ENCODE measurements at places on chromosomes 4 and X.

DNA sequence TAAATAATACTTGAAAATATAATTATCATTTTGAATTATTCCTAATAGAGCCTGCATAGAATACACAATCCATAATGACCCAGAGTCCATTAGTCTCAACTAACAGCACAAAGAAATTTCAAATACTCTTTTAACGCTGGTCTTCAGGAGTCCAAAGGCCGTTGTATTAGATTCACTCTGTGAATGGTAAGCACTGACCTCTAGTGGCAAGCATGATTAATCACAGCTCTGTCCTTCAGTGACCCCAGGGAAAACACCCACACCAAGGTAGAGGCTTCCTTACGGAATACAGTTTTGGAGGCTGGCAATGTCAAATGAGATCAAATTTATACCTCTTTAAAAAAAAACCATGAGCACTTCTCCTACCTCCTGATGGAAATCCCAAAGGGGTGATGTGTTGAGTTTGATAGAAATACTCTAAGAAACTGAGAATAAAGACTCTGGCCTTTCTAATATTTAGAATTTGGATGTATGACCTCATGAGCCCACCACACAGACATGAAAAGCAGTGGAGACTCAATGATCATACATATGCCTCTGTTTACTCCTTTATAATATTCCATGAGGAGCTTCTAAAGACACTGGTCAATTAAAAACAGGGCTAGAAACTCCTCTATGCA, 147.2 kb upstream of the DKK2 start:
- DNase-seq = peak; percentile 0

DNA sequence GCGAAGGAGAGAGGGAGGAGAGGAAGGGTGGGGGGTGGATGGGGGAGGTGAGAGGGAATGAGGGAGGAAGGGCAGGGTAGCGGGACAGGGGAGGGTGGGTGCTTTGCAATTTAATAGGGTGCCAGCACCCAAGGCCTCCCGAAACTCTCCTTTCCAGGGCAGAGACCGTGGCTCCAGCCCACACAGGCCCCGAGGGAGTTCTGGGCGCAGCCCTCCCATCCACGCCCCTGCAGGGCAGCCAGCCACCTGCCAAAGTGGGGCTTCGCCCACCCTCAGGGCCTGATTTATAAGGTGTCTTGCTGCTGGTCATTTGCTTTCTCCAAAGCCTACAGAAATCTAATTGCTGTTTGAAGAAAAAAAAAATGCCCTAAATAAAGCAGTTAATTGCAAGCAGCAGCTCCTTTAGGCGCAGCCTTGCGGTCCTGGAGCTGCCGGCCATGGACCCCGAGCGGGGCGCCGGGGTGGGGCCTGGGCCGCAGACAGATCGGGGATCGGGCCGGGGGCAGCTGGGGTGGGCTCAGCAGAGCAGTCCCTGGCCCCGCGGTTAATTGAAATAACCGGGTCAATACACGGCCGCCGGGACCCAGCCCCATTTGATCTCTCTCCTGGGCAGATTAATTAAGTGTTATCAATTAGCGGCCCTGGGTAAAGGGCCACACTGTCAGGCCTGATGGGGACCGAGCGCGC, 106.0 kb upstream of the NKX1-1 start:
- DNase-seq = no peak

DNA sequence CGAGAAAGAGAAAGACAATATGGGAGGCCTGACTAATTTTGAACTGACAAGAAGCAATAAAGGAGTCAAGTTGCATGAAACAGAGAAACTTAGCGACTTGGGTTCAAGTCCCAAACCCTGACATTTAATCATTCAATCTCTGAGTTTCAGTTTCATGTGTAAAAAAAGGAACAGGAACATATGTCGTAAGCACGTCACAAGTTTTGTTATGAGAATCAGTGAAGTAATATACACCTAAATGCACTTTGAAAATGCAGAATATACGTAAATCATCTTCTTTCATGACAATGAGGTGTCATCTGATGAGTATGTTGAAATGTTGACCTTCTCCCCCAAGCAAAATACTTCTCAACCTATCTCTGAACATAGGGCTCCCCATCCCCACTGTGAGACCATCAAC, 10.4 kb downstream of the ACOT9 start:
- DNase-seq = no peak

- no peak for DNase-seq
Measured at GRCh38 chrX:40145923-40146261, 48.1 kb upstream of the BCOR start.

DNA sequence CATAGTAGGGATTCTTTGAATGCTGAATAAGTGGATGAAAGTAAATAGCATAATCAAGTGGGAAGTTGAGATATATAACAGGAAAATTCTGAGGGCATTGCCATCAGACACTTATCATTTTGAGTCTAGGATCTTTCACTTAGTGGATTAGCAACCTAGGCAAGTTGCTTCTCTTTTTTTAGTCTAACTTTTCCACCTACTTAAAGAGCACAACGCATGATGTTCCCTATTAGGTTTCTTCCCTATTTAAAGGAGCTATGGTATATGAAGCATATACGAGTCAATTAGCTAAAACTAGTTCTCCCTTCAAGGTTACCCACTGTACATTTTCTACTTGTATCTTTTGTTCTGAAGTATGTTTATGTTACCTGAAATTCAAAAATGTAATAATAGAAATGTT, 67.1 kb upstream of the HS3ST1 start:
- no peak for DNase-seq

DNA sequence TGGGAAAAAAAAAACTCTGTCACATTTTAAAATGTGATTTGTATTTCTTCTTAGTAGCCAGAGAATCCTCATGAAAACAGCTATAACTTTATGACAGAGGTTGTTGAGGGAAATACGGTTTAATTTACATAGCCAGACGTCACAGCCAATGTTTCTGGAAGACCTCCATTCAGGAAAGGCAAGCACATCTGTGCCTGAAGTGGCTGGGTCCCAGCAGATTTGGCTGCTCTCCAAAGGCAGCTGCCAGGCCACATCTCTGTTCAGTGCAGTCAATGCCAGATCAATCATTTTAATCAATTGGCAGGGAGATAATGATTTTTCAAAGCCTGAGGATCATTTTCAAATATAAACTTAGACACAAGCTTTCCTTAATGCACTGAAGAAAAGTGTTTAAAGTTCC, 86.5 kb upstream of the ZIC3 start:
- DNase-seq = no peak
